ENCODE measurements at places on chromosomes 5 and 9.

DNA sequence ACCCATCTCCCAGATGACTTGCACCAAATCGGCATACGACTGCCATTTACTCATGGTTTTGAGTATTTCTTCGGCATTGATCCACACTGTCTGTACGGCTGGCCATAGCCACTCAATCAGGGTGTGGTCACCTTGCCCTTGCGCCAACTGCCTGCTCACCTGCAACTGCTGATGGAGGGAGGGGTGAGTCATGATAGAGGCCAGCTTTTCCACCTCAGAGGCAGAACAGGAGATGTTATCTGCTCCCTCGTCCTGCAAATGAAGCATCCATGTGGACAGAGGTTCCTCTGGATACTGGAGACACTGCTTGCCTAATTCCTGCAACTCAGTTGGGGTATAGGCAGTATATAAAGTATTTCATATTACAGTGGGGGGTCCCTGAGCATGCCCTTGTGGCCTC lies 85.6 kb upstream of the ATP10B start:
- H3K4me1 ChIP-seq, result no peaks in the 10 kb centered on the region
- no peaks in the 10 kb centered on the region for H3K27me3 ChIP-seq
- no peak for DNase-seq
- no peaks in the 10 kb centered on the region for H3K36me3 ChIP-seq

- no peak overlapping the region for H3K4me3 ChIP-seq
- no peaks in the 10 kb centered on the region for H3K4me1 ChIP-seq
- H3K36me3 ChIP-seq, result no peaks in the 10 kb centered on the region
- no peak overlapping the region for H3K27ac ChIP-seq
Observed at GRCh38 chr5:548256-548655, 24.0 kb upstream of the SLC9A3 start.

DNA sequence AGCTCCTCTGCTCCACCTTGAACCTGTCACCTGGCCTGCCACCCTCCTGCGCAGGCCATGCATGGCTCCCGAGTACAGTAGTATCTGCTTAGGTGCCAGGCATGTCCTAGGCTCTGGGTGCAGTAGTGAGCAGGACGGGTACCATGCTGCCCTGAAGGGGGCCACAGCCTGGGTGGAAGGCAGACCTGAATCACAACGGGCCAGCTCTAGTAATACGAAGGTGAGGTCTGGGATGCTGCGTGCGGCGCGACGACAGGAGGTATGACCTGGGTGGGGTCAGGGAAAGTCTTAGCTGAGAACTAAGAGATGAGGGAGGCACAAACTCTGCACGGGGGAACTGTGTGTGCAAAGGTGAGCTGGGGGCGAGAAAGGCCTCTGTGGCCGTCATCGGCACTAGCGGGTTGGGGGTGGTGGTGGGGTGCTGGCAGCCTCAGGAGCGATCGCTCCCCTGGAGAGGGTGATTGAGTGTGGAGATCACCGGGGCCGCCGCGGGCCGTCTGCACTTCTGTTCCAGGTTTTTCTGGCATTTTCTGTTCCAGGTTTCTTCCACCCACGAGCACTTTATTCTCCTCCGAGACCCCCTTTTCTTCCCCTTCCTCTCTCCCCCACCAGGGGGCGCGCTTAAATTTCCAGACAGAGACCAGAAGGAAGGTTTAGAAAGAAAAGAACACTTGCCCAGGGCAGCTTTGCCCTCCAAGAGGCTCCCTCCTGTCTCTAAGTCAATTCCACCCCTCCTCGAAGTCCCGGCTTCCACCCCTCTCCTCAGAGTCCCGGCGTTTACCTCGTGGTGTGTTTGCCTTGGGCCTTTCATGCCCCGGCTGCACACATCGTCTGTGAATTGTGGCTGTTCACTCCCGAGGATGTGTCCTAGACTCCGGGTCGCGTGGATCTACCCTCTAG lies 15.1 kb downstream of the PDLIM4 start:
- no peaks in the 10 kb centered on the region for H3K36me3 ChIP-seq
- H3K27ac ChIP-seq, result no peak overlapping the region
- peaks cover 5% of the 10 kb centered on the region for H3K4me1 ChIP-seq
- no peak overlapping the region for H3K4me3 ChIP-seq
- peak; percentile 45 for DNase-seq

DNA sequence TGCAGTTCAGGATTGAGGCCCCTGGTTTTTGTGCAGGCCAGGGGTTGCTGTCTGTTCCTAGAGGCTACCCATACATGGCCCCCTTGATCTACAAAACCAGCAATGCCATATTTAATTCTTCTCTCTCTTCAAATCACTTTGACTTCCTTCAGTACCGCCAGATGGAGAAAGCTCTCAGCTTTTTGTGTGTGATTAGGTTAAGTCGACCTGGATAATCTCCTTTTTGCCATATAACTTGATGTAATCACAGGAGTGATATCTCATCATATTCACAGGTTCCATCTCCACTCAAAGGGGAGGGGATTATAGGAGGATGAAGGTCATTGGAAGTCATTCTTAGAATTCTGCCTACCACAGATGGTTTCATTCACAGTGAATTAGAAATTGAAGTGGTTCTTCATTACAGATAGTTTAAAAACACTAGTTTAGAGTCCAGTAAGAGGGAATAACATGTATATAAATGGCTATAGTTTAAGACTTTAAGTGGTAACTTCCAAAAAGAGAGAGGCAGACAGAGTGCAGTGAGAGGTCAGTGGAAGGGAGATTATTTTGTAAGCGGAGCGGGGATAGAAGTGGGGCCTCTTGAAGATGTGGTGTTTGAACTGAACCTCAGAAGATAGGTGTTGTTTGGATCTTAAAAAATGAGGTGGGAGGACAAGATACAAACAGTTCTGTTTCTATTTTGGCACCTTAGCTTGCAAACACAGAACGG lies 85.9 kb downstream of the GALNT10 start:
- peaks cover 14% of the 10 kb centered on the region for H3K4me1 ChIP-seq
- H3K27me3 ChIP-seq, result no peaks in the 10 kb centered on the region
- H3K36me3 ChIP-seq, result no peaks in the 10 kb centered on the region
- DNase-seq, result no peak
- no peak overlapping the region for H3K27ac ChIP-seq

- H3K27me3 ChIP-seq, result no peaks in the 10 kb centered on the region
- no peaks in the 10 kb centered on the region for H3K4me1 ChIP-seq
- H3K36me3 ChIP-seq, result no peaks in the 10 kb centered on the region
- no peak overlapping the region for H3K4me3 ChIP-seq
- no peak overlapping the region for H3K27ac ChIP-seq
Observed at GRCh38 chr9:104177003-104177611, 83.0 kb downstream of the SMC2 start.

GRCh38 chr5:179873588-179874110 lies 15.0 kb upstream of the MRNIP start:
- DNase-seq, result no peak
- H3K4me1 ChIP-seq, result no peaks in the 10 kb centered on the region
- H3K27me3 ChIP-seq, result no peaks in the 10 kb centered on the region
- no peak overlapping the region for H3K4me3 ChIP-seq

GRCh38 chr9:26754509-26755164 lies 138.0 kb downstream of the CAAP1 start:
- no peaks in the 10 kb centered on the region for H3K27me3 ChIP-seq
- H3K4me3 ChIP-seq, result no peak overlapping the region
- no peaks in the 10 kb centered on the region for H3K36me3 ChIP-seq
- H3K27ac ChIP-seq, result no peak overlapping the region
- H3K4me1 ChIP-seq, result no peaks in the 10 kb centered on the region

GRCh38 chr9:109751253-109751652 lies 28.7 kb upstream of the PALM2AKAP2 start:
- H3K36me3 ChIP-seq, result no peaks in the 10 kb centered on the region
- H3K4me1 ChIP-seq, result peaks cover 7% of the 10 kb centered on the region
- DNase-seq, result no peak
- H3K4me3 ChIP-seq, result no peak overlapping the region

DNA sequence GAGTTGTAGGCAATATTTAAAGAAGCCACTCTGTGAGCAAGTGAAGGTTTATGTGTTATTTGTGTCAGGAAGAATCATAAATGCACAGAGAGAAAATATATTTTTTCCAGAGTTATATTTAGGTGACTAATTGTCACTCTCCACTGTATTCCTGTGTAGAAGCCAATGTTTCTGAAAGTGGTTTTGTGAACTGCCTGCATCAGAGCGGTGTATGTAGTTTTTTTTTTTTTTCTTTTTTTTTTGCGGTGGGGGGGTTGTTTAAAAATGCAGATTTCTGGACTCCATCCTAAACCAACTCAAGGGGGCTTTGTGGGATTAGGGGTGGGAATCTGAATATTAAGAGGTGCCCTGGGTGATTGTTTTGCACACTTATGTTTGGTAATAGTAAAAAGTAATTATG lies 103.4 kb downstream of the GDNF start:
- DNase-seq, result no peak
- no peaks in the 10 kb centered on the region for H3K27me3 ChIP-seq
- H3K4me3 ChIP-seq, result no peak overlapping the region
- peaks cover 3% of the 10 kb centered on the region for H3K4me1 ChIP-seq

GRCh38 chr5:65708145-65708544 lies 13.8 kb downstream of the SGTB start:
- no peak overlapping the region for H3K4me3 ChIP-seq
- H3K4me1 ChIP-seq, result no peaks in the 10 kb centered on the region
- no peaks in the 10 kb centered on the region for H3K27me3 ChIP-seq
- peaks cover 40% of the 10 kb centered on the region for H3K36me3 ChIP-seq
- no peak overlapping the region for H3K27ac ChIP-seq

DNA sequence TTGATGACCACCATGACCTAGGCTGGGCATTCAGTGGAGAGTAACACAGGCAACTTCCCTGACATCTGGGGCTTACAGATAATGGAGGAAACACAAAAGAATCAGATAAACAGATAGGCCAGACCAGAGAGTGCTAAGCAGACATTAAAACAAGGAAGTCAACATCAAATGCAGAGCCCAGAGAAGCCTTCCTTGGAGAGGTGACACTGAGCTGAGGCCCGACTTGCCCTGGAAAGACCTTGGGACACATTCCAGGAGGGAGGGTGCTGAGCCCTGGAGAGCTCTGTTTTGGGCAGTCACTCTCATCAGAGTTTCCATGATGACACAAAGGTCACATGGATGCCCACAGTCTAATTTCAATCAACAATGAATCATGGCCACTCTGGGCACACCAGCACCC lies 31.9 kb upstream of the C5orf58 start:
- H3K27me3 ChIP-seq, result no peaks in the 10 kb centered on the region
- no peaks in the 10 kb centered on the region for H3K4me1 ChIP-seq
- H3K36me3 ChIP-seq, result no peaks in the 10 kb centered on the region
- no peak for DNase-seq
- no peak overlapping the region for H3K4me3 ChIP-seq
- H3K27ac ChIP-seq, result no peak overlapping the region

DNA sequence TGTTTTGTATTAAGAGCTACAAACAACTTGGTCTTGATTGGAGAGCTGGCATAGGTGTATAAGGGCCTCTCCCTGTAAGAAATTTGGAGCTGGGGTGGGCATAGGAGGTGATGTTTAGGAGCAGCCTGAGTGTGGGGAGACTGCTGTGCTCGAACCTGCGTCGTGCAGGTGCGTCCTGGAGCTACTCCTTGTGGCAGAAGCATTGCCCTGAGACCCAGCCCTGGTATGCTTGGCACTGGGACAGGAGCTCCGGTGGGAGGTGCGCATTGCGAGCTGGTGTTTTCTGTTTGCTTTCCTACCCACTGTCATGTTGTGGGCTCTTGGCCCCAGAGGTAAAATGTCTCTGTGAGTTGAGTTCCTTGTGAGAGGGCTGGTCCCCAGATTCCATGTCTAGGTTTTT lies 46.4 kb downstream of the EHMT1 start:
- peaks cover 7% of the 10 kb centered on the region for H3K36me3 ChIP-seq
- no peak for DNase-seq
- H3K27me3 ChIP-seq, result no peaks in the 10 kb centered on the region
- peaks cover 13% of the 10 kb centered on the region for H3K4me1 ChIP-seq

DNA sequence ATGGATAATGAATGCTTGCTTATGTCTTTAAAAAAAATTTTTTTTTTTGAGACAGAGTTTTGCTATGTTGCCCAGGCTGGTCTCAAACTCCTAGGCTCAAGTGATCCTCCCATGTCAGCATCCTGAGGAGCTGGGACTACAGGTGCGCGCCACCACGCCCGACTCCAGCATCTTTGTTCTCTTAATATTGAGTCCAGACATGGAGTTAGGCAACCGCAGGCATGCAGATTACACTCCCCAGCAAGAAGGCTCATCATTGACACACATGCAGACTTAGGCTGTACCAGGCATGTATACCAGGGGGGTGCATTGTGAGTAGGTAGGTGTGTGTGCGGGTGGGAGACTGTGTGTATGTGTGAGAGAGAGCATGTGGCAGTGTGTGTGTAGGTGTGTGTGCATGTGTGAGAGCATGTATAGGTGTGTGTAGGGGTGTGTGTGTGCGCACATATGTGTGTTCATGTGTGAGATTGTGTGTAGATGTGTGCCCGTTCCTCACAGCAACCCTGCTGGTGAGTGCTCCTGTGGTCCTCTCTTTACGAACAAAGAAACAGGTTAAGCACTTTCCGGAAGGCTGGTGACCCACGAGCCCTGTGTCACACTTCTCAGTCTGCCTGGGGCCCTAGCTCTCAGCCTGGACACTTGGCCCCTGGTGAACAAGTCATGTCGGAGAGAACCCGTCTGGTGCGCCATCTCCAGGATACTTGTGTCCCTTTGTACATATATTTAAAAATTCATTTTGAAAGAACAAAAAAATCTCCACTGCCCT lies 6.2 kb downstream of the OBP2B start:
- no peak overlapping the region for H3K27ac ChIP-seq
- H3K4me1 ChIP-seq, result no peaks in the 10 kb centered on the region
- no peaks in the 10 kb centered on the region for H3K27me3 ChIP-seq
- H3K4me3 ChIP-seq, result no peak overlapping the region
- H3K36me3 ChIP-seq, result no peaks in the 10 kb centered on the region

- no peaks in the 10 kb centered on the region for H3K36me3 ChIP-seq
- DNase-seq, result no peak
- no peak overlapping the region for H3K4me3 ChIP-seq
- H3K27me3 ChIP-seq, result no peaks in the 10 kb centered on the region
- H3K27ac ChIP-seq, result no peak overlapping the region
- H3K4me1 ChIP-seq, result no peaks in the 10 kb centered on the region
Observed at GRCh38 chr9:86175743-86176456, 76.5 kb upstream of the GOLM1 start.

- H3K36me3 ChIP-seq, result peaks cover 36% of the 10 kb centered on the region
- H3K27ac ChIP-seq, result no peak overlapping the region
- no peaks in the 10 kb centered on the region for H3K27me3 ChIP-seq
- H3K4me3 ChIP-seq, result no peak overlapping the region
Observed at GRCh38 chr9:92048924-92049625, 66.1 kb downstream of the SPTLC1 start.

- H3K27me3 ChIP-seq, result no peaks in the 10 kb centered on the region
- no peak for DNase-seq
- peaks cover 10% of the 10 kb centered on the region for H3K36me3 ChIP-seq
- H3K4me3 ChIP-seq, result no peak overlapping the region
- H3K4me1 ChIP-seq, result no peaks in the 10 kb centered on the region
Observed at GRCh38 chr5:109792613-109793012, 102.9 kb downstream of the MAN2A1 start.

GRCh38 chr5:179607160-179607931 lies 16.1 kb downstream of the HNRNPH1 start:
- peaks cover 6% of the 10 kb centered on the region for H3K4me1 ChIP-seq
- no peak for DNase-seq
- H3K27ac ChIP-seq, result no peak overlapping the region
- no peaks in the 10 kb centered on the region for H3K27me3 ChIP-seq

GRCh38 chr9:17627641-17628040 lies 48.8 kb downstream of the SH3GL2 start:
- H3K36me3 ChIP-seq, result no peaks in the 10 kb centered on the region
- H3K4me3 ChIP-seq, result no peak overlapping the region
- no peak overlapping the region for H3K27ac ChIP-seq
- no peaks in the 10 kb centered on the region for H3K4me1 ChIP-seq
- H3K27me3 ChIP-seq, result no peaks in the 10 kb centered on the region

All from upper lobe of left lung (tissue), 6 donors.